ENCODE measurements at places on chromosomes 12 and 14.

GRCh38 chr12:7282844-7283243 lies 21.0 kb upstream of the ACSM4 start:
- DNase-seq = no peak

GRCh38 chr12:32423559-32423958 lies 24.2 kb downstream of the FGD4 start:
- no peak for DNase-seq

DNA sequence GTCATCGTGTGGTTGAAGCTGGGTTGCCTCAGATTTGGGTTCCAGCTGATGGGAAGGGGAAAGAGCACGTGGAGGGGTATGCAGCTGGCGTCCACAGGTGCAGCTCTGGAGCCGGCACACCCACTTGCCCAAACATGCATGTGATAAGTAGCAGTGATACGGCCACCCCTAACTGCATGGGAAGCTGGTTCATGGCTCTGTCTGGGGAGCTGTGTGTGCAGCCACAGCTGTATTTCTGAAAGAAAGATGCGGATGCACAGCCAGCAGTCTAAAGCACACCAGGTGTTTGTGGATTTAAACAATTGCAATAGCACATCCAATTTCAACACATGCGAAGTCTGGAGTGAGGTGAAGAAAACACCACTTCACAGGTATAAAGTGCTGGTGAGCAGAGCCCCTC lies 181.4 kb downstream of the EFCAB11 start:
- DNase-seq = no peak

DNA sequence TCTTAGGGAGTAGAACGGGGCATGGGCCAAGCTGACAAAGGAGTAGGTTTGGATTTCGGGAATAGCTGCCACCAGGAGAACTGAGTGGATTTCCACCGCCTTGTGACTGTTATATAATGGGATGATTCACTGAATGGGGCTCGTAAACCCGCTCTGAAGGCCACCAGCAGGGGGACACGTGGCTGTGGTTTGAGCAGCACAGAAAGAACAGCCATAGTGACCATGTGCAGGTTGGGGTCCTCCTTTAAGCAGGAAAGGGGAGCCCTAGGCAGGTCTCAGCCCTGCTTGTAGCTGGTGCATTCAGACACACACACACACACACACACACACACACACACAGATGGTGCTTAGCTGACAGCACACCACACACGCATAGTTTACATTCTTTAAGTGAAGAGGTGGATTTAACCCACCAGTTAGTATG lies 8.6 kb upstream of the ASB2 start:
- no peak for DNase-seq

DNA sequence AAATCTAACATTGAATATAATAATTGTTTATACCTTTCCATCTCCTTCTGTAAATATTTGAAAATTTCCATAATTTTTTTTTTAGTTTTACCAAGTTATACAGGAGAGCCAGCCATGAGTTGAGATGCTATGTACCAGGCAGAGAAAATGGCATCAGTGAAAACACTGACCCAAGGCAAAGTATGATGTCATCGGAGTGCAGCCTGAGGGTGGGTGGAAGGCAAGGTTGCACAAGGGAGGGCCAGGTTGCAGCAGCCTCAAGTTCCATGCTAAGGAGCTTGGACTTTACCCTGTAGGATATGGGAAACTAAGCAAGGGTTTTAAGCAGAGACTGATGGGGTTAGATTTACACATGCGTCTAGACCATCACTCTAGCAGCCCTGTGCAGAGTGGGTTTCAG lies 441.1 kb downstream of the BCAT1 start:
- no peak for DNase-seq

GRCh38 chr12:31954925-31955858 lies 4.0 kb upstream of the RESF1 start:
- no peak for DNase-seq

All from KG1 (cell line).